ENCODE measurements at places on chromosomes 12 and 14.

GRCh38 chr14:43786066-43786762 is 720.9 kb downstream of the FSCB start:
- no peak for DNase-seq

DNA sequence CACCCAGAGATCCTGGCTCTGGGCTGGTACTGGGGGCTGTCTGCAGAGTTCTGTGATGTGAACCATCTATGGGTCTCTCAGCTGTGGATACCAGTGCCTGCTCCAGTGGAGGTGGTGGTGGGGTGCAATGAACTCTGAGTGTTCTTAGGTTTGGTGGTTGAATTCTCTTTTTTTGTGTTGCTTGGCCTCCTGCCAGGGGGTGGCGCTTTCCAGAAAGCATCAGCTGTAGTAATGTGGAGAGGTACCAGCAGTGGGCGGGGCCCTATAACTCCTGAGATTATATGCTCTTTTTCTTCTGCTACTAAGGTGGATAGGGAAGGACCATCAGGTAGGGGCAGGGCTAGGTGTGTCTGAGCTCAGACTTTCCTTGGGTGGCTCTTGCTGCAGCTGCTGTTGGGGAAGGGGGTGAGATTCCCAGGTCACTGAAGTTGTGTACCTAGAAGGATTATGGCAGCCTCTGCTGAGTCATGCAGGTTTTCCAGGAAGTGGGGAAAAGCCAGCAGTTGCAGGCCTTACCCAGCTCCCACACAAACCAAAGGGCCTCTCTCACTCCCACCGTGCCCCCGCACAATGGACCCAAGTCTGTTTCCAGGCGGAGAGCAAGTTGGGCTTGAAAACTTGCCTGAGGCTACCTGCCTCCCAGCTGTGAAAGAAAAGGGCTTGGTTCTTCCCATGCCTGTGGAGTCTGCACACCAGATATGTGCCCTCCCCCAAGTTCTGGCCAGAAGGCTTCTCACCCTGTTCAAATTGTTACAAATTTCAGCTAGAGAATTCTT is 18.6 kb downstream of the CCER1 start:
- peak; percentile 10 for DNase-seq

DNA sequence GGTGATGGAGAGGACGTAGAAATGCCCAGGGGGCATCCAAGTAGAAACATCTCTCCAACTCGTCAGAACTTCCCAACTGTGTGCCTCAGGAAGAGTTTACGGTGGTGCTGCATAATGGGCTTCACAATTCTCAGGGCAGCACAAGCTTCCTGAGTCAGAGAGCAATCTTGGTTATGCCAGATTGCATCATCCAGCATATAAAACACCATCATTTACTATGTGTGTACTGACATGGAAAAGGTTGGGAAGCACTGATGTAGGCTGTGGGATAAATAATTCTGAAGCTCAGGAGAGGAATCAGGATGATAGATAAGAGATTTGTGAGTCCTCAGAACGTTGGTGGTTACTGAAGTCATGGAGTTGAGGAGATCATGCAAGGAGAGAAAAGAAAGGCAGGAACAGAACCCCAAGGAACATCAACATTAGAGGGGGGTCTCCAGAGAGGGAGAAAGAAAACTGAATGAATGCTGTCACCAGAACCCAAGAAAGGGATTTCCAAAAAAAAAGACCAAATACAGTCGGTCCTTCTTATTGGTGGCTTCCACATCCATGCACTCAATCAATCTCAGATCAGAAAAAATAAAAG is 4.7 kb upstream of the NCKAP5L start:
- no peak for DNase-seq

- peak; percentile 78 for DNase-seq
These were observed 75.9 kb downstream of the CCDC60 start for GRCh38 chr12:119410396-119410795.

DNA sequence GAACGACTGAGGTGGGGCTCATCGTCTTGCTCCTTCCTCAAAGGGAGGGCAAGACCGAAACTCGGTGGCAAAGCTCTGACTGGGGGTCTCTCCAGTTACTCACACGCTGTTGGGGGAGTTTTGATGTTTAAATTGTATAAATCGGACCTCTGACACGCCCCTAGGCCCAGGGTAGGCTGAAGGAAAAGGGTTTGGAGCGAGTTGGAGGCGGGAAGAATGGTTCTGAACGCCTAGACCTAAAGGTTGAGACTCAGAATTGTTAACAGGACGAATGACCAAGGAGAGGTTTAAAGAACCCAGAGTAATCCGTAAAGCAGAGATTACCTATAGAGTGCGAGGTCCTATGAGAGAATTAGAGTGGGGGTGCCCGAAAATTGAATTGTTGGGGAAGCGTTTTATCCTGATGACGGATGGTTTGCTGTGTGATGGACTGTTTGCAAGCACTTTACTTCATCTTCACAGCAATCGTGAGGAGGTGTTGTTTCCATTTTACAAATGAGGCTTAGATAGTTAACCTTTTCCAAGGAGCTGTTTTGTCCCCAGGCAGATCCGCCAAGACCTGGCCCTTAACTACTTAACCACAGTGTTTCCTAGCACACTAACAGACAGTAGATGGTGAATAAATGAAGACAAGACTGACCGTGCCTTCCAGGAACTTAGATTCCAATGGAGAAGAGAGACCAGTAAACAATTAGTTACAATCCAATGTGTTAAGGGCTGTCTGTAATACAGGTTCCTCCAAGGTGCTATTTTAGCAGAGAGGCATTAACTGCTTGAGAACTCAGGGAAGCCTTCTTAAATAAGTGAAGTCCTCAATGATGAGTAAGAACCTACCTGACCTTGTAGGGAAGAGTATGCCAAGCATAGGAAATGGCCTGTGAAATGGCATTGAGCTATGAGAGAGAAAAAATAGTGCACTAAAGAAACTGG is 929 bp upstream of the UBE2N start:
- DNase-seq: no peak

DNA sequence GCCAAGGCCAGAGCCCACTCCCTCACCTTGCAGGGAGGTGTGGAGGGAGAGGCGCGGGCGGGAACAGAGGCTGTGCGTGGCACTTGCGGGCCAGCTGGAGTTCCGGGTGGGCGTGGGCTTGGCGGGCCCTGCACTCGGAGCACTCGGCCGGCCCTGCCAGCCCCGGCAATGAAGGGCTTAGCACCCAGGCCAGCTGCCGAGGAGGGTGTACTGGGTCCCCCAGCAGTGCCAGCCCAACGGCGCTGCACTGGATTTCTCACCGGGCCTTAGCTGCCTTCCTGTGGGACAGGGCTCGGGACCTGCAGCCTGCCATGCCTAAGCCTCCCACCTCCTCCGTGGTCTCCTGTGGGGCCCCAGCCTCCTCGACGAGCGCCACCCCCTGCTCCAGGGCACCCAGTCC is 107.5 kb downstream of the FAR2 start:
- no peak for DNase-seq

DNA sequence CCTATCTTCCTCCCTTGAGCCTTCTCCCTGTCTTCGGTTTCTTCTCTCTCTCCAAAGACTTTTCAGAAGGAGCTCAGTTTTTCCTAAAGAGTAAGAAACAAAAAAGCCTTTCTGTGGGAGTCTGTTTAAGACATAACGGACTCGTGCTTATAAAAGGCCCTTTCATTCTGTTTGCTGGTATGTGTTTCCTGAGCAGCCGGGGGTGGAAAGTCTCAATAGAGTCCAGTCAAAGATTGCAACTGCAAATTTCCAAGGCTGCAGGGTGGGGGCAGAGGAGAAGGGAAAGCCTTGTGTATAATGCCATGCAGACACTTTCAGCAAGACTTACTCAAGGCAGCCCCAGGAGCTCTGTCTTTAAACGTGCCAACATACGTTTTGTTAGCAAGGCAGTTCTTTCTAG is 62.2 kb downstream of the GNG2 start:
- DNase-seq: no peak

DNA sequence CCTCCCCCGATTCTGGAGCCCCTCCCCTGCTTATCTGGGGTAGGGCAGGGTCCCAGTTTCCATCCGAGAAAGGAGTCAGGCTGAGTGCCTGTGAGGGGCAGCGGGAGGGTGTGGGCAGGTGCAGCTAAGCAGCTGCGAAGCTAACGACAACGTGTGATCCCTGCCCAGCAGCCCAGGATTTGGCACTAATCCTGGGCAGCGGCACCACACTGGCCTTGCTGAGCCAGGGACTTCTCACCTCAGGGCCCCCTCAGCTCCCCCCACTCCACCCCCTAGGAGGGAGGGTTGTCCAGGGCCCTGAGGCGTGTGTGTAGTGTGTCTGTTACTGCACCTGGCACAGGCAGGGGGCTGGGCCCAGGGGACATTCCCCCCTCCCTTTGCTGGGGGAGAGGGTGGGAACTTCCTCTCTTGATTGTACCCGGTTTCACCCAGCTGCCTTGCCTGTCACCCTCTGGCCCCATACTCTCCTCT is 1.8 kb downstream of the SMIM41 start:
- DNase-seq: no peak

- DNase-seq: no peak
These were observed 474.7 kb downstream of the NPAS3 start for GRCh38 chr14:33413381-33413780.

DNA sequence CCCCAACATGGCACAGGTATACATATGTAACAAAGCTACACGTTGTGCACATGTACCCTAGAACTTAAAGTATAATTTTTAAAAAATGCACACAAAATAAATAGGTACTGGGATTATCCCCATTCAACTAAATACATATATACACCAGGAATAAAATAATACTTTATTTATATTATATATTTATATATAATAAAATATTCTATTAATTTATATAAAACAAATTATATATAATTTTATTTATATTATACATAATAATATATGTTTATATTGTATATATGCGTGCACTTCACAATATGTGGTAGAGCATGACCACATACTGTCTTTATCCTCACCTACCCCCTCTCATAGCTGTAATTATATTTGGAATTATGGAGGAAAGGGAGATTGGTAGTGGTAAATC is 119.1 kb upstream of the TMEM260 start:
- DNase-seq: no peak

DNA sequence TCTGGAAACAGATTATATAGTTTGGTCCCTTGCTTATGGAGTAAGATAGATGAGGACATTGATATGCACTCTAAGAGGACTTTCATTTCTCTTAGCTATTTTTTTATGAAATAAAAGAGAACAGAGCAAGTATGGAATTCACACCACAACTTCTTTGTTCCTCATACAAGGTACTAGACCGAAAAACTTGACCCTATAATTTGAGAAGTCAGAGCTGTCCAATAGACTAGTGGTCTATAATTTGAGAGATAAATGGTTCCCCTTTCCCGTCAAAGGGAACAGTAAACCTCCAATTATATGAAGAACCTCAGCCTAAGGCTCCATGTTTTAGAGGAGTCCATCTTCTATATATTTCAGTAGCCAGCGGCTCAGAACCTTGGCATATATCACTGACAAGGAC is 58.5 kb upstream of the HIF1A start:
- DNase-seq: no peak

DNA sequence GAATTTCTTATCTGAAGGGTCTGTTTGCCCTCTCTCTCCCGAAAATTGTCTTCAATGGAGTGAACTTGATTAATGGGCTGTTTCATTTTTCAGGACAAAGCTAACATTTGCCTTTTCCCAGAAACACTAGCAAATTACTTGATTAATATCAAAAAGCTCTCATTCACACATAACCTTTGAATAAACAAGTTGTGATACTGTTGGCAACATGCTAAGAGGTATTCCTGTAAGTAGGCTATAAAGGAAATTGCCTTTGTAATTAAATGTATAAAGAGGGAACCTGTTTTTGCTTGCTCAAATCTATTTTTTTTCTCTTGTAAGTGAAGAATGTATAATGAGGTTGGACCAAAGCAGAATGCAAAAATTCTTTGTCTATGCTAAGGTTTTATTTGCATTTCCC is 457.2 kb downstream of the TMTC2 start:
- DNase-seq: no peak

DNA sequence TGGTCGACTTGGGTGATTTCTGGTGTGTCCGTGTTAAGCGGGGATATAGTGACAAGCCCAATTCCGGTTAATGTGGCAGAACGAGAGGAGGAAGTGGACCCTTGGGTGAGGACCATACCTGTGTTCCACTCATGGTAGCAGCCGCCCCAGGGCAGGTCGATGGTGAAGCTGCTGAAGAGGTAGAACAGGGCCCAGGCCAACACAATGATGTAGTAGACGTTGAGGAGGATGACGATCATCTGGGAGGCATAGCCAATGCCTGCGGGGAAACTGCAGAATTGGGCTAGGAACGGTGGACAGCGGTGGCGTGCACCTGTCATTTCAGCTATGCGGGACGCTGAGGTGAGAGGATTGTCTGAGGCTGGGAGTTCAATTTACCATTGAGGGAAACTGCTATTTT is 20.1 kb downstream of the SLC6A13 start:
- no peak for DNase-seq

- no peak for DNase-seq
These were observed 7.7 kb upstream of the IFNG-AS1 start for GRCh38 chr12:67981287-67982162.

DNA sequence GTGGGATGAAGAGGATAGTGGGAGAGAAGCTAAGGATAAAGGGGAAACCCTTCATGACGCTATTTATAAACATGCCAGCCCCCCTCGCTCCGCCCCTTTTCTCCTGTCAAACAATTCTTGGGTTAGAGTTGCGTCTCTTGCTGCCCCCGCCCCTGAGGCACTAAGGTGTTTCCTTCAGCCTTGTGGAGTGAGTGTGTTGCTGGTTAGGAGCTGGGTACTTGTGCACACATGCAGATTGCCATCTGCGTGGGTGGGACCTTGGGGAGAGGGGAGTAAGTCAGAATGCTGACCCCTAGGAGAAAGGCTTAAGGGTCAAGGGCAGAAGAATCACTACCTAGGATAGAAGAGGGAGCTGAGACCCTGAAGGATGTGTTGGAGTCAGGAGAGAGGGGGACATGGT is 5.4 kb downstream of the FOXJ2 start:
- peak; percentile 48 for DNase-seq
